ENCODE measurements at places on chromosomes 7 and 10.

DNA sequence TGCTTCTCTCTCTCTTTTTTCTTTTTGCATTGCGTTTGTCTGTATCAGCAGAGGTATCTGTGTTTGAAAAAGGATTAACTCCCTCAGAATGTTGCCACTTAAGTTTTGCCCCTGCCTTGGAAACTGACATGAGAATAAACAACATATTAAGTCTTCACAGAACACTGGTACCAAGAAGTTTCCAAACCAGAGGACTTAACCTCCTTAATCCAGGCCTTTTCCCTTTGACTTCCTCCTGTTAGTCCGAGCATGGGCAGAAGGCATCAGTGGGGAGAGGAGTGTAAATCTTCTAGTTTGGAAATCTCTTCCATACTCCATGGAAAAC, 681.4 kb downstream of the LRMDA start:
- no peak for DNase-seq

DNA sequence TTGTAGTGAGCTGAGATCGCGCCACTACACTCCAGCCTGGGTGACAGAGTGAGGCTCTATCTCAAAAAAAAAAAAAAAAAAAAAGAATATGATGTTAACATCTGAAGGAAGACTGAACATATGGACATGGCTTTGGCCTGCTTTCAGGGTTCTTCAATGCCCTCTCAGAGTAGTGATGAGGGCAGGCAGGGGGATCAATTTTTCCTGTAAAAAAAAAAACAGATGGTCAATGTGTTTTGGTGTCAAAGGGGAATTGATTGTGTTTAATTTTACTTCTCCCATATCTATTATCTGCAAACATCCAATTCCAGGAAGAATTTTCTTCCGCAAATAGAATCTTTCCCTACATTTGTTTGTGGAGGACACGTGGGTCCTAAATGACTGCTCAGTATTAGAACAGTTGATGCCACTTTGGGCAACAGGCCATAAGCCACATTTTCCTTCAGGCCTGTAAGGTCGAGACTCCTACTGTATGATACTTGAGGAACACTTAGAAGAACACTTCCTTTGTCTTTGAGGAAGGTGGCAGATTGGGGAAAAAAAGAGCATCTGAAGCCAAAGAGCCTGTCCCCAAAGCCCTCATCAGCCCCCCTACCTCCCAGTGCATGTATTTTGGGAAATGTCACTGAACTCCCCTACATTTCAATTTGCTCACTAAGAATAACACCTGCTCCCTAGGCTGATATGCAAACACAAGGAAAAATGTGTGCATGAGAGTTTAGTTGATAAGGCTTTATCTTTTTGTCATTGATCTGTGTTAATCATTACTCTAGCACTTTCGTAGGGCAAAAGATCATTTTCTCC, 28.3 kb downstream of the MGAM2 start:
- DNase-seq, result no peak

GRCh38 chr10:97597778-97598177, 8.3 kb downstream of the C10orf62 start:
- no peak for DNase-seq

- DNase-seq, result no peak
These were observed 31.1 kb downstream of the TBATA start for GRCh38 chr10:70753841-70754621.

DNA sequence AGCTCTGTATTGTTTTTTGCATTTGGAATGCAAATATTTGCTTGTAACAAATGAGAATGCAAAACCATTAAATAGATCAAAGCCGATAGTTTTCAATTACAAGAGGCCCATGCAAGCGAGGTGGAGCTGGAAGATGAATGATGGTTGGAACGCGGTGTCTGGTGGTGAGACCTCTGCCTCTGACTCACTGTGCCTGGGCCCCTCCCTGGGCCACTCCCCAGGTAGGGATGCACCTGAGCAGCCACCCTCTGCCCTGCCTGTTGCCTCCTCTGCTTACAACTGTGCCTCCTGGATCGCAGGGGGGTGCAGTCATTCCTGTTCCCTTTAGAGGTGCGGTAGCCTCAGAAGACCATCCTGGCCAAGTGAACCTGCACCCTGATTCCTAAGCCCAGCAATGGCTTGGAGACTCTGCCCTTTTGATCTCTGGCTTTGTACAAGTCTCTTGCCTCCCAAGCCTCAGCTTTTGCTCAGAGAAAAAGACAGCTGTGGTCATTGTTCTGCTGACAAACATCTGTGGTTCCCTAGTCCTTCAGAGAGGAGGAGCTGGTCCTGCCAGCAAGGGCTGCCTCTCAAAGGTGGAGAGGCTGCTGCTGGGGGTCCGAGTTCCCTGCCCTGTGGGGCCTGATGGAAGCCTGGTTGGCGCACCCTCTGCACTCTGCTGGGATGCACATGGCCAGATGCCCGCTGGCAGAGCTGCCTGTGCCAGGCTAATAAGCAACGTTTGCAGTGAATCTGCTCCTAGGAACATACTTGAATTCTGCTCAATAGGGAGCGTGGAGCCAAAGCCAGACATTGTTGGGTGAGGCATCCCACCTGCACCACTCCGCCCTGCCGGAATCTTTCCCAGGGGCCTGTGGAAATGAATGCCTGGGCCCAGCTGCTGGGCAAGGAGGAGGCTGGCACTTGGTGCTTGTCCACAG, 126.3 kb upstream of the TCERG1L start:
- no peak for DNase-seq

GRCh38 chr7:156494960-156495359, 145.6 kb upstream of the RNF32 start:
- DNase-seq, result no peak

- no peak for DNase-seq
These were observed 505 bp upstream of the FAM204A start for GRCh38 chr10:118342638-118343020.

DNA sequence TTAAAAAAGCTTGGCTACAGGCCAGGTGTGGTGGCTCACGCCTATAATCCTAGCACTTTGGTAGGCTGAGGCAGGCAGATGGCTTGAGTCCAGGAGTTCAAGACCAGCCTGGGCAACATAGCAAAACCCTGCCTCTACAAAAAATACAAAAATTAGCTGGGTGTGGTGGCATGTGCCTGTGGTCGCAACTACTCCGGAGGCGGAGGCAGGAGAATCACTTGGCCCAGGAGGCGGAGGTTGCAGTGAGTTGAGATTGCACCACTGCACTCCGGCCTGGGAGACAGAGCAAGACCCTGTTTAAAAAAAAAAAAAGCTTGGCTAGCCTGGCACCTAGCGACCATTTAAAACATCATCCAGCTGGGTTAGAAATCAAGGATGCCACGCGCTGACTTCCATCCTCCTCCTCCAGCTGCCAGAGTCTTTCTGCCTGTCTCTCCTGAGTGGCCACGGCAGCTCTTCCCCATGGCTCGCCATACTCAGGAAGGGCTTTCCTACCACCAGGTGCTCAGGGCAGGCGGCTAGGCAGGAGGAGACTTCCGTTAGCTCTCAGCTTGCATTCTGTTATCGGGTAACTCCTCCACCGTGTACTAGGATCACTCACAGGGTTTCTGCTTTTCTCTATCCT, 45.0 kb downstream of the DENND2A start:
- no peak for DNase-seq
